Hepatic stellate cell (primary cell): ENCODE measurements at places on chromosomes 1 and 21.
A peak's percentile ranks its signal among the peaks of the same experiment; 100 is the strongest.

- DNase-seq = no peak
Measured at GRCh38 chr1:197096137-197096536, 29.1 kb upstream of the F13B start.

GRCh38 chr1:162070094-162070748, 730 bp downstream of the NOS1AP start:
- no peak for DNase-seq

DNA sequence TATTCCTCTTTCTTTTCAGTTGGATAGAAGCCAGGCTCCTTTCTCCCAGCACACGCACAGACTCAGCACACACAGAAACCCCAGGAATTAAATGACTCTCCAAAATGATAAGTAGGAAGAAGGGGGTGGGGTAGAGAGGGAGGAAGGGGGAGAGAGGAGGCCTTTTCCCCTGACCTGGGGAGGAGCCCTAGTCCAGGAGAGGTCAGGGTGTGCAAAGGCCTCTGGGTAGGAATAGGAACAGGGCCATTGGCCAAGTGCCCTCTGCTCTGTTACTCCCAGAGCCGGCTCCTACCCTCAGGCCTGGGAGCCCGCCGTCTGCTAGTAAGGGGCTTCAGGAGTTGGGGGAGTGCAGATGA, 35.6 kb upstream of the PUM1 start:
- DNase-seq = peak; percentile 62

GRCh38 chr1:81809808-81810207, 9.1 kb downstream of the ADGRL2 start:
- no peak for DNase-seq

- no peak for DNase-seq
Measured at GRCh38 chr1:156826630-156827029, 10.0 kb upstream of the SH2D2A start.

GRCh38 chr1:201850053-201850397, 21.1 kb downstream of the IPO9 start:
- peak; percentile 46 for DNase-seq
